ENCODE measurements at places on chromosomes 4 and X. TPM values are rescaled to one million over a fixed set of nuclear protein-coding genes. Genes with fewer than 3 reads are reported as not detected.

- no peak for DNase-seq
Measured at GRCh38 chr4:39255266-39255665, 72.9 kb downstream of the WDR19 start.

- no peak for DNase-seq
Measured at GRCh38 chrX:148823986-148824385, 323.6 kb downstream of the AFF2 start.

DNA sequence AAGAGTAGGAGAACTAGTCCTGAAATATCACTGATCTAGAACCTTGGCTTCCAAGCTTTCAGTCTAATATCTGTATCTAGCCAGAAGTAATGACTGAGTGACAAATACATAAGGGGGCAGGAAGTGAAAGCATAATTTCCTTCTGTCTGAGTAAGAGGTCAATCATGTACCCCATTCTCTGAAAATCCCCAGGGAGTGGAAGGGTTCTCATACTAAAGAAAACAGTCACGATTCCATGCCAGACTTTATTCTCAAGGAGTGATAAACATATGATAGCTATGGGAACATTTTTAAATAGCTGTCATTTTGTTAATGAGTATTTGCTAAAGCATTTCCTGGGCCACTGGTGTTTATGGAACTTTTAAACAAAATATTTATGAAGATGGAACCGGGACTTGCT lies 308.5 kb downstream of the ARHGAP24 start:
- DNase-seq, result no peak

GRCh38 chrX:18707426-18708049 lies at the start of gene PPEF1:
Gene PPEF1, plus strand, starts transcription at chrX:18707645. Its CDS starts 136 bp downstream, at chrX:18707781.
- DNase-seq, result no peak

GRCh38 chr4:26267087-26267486 lies 53.7 kb upstream of the RBPJ start:
- DNase-seq, result no peak

- DNase-seq, result peak; percentile 20
Measured at GRCh38 chr4:55396308-55397125, 760 bp downstream of the TMEM165 start.

DNA sequence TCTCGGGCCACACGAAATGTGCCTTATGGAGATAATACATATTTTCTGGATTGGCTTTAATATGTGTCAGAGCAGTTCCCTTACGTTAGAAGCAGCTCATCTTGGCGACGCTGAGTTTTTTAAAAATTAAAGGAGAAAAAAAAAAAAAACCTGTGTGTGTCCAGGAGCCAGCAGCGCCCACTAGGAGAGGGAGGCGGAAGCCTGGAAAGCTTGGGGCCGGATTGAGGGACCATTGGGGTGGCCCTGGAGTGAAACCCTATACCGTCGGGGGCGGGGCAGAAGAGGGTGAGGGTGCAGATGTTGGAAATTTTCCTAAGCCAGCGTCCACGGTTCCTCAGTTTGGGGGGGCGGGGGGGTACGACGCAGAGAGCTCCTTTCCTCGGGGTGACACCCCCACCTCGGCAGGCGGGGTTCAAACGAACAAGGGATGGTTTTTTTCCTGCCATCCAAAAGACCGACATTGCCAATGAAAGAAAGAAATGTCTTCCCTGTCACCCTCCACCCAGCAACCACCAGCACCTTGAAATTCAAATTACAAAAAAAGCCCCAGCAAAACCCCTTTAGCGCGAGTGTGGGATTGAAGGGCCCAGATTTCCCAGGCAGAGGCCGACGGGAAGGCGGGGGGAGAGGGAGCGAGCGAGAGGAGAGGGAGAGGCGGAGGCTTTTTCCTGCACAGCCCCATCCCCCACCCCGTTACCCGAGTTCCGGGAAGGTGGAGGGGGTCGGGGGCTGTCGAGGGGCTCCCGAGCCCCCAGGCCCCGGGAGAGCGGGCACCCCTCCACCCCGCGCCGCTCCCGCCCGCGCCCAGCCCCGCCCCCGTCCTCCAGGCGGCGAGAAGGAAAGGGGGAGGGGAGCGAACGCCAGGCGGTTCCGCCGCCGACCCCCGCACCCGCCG lies 859 bp downstream of the SMARCA1 start:
- no peak for DNase-seq

DNA sequence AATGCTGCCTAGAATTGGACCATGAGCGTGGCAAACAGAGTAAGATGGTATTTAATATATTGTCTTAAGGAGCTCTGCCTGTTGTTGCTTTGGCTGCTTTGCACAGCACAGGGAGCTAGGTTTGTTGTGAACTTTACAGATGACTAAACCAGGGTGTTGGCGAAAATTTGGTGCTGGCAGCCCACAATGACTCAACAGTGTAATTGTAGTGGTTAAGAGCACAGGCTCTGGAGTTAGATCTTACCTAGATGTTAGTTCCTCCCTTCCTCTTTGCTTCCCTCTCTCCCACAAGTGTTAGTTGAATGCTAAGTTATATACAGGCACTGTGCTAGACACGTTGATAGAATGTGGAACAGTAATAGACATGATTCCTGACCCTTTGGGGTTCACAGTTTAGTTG lies 128.9 kb upstream of the TRPC5 start:
- DNase-seq, result peak; percentile 7

DNA sequence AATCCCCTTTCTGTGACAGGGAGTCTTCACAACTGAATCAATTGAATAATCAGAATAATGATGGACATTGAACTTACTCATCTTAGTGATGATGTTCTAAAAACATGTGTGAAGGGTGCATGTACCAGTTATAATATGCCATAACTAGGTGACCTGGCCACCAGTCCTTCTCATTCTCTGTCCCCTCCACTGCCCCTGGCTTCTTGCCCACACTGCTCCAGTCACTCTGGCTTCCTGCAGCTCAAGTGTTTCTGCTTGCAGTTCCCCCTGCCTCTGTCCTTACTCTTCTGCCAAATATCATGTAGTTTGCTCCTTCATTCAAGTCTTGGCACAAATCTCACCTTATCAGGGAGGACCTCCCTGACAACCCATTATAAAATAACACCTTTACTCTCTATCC lies 168.1 kb upstream of the SLC7A11 start:
- no peak for DNase-seq

GRCh38 chr4:165201806-165202205 lies 5.6 kb upstream of the KLHL2 start:
- DNase-seq, result no peak

Gene NAA11
- not detected for total RNA-seq

Gene STATH
- total RNA-seq, result not detected

Gene FRMPD4
- not detected for total RNA-seq

Gene SSX2B
- total RNA-seq, result not detected

Gene SPANXA2
- total RNA-seq, result not detected

Gene ADH1A
- not detected for total RNA-seq
